ENCODE measurements at places on chromosomes 5 and 9. TPM values are rescaled to one million over a fixed set of nuclear protein-coding genes. Genes with fewer than 3 reads are reported as not detected.

Gene MARCOL
- not detected for total RNA-seq

Gene PPP2R2B
- 19.7 TPM for total RNA-seq

Gene ATP10B
- 0.09 TPM for total RNA-seq

DNA sequence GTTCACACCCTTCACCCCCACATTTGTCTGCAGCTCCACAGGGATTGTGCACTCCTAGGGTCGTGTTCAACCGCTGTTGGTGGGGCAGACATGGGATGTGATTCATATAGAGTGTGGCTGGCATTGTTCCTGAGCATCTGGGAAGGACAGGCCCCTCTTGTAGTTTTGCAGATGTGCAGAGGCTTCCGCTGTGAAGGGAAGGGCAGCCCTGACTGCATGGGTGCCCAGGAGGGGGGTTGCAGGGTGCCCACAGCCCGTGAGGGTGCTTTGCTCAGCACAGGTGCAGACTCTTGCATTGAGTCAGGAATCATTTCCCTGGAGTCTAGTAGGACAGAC is 30.2 kb upstream of the PITX1 start:
- peaks cover 67% of the 10 kb centered on the region for H3K27me3 ChIP-seq
- no peak overlapping the region for H3K4me3 ChIP-seq
- DNase-seq: no peak
- H3K27ac ChIP-seq: no peak overlapping the region
- H3K36me3 ChIP-seq: no peaks in the 10 kb centered on the region

- no peak overlapping the region for H3K4me3 ChIP-seq
- H3K27me3 ChIP-seq: no peaks in the 10 kb centered on the region
- H3K27ac ChIP-seq: no peak overlapping the region
- H3K4me1 ChIP-seq: peaks cover 12% of the 10 kb centered on the region
- H3K36me3 ChIP-seq: peaks cover 19% of the 10 kb centered on the region
These were observed 12.3 kb downstream of the PRR7 start for GRCh38 chr5:177458912-177459350.

Gene IFNK
- total RNA-seq: not detected

DNA sequence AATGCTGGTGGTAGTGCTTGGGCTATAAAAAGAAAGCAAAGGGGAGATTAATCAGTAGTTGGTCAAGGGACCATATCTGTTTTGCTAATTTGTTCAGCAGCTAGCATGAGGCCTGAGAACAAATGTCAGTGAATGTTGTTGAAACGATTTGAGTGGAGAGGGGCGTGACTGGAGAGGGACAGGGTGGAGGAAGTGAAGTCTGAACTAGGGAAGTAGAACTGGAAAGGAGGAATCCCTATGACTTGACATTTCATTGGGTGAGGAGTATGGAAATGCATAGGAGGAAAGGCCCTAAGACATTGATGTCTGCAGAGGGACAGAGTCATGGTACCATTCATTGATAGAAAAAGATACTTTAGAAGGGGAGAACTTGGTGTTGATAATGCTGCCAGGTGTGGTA is 19.7 kb downstream of the TLE4 start:
- H3K4me1 ChIP-seq: no peaks in the 10 kb centered on the region
- H3K36me3 ChIP-seq: peaks cover 20% of the 10 kb centered on the region
- no peak overlapping the region for H3K4me3 ChIP-seq
- no peak for DNase-seq
- H3K27ac ChIP-seq: no peak overlapping the region
- no peaks in the 10 kb centered on the region for H3K27me3 ChIP-seq

All from mesothelial cell of epicardium (in vitro differentiated cells).